Epithelial cell of esophagus (primary cell): ENCODE measurements at places on chromosomes 4 and X.
A peak's percentile ranks its signal among the peaks of the same experiment; 100 is the strongest.

DNA sequence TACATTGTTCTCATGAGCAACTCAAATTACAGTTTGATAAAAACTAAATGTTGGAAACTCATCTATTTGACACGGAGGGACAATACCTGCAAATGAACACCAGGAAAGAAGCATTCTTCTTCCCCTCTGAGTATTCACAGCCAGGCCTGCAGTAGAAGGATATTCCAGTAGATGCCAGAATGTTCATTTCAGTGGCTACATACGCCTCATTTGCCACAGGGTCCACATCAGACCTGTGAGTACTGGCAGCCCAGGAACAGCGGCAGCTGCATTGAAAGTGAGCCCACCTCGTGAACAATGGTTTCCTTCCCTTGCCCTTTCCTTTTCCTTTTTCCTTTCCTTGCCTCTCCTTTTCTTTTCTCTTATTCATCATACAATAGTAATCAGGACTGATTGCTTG lies 81.1 kb upstream of the NEIL3 start:
- no peak for DNase-seq

DNA sequence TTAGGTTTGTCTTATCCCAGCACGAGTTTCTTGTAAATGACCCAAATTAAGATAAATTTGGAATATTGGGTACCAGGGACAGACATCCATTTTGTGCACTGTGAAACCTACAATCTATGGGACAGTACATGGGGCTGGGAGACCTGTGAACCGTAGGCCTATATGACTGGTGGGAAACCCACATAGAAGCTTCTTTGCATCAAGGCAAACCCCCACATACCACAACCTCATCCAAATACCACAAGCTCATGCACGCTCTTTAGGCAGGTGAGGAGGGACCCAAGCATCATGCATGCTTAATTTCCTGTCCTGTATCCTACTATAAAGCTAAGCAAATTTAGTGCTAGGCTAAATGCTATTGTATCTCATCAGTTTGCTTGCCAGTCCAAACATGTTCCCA lies 47.8 kb downstream of the NIPAL1 start:
- DNase-seq = no peak

GRCh38 chr4:48315728-48316630 lies 25.4 kb upstream of the SLAIN2 start:
- DNase-seq = peak; percentile 78

- DNase-seq = no peak
Observed at GRCh38 chrX:46757052-46757451, 1.9 kb downstream of the SLC9A7 start.

DNA sequence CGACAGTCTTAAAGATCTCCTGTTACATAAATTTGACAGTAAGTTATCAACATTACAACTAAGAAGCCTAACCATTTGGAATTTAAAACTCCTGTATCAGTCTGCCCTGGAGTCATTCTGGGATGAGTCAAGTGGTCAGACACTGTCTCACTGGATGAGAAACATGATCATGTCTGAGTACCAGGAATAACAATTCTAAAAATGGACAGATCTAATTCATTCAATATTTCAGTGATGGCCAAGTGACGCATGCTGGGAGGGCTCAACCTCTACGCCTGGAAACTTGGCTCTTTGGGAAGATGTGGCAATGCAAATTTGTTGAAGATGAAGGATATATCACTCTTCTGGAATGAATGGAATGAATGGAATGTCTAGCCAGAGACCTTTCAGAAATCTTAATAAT lies 1427.2 kb downstream of the STIM2 start:
- peak; percentile 95 for DNase-seq

- DNase-seq = peak; percentile 83
Observed at GRCh38 chr4:172850838-172851237, 317.8 kb upstream of the GALNT7 start.

GRCh38 chr4:127782025-127782274 lies 172 bp upstream of the HSPA4L start:
- peak; percentile 88 for DNase-seq

- DNase-seq = peak; percentile 18
Observed at GRCh38 chrX:107677501-107677901, 49.2 kb downstream of the PRPS1 start.

DNA sequence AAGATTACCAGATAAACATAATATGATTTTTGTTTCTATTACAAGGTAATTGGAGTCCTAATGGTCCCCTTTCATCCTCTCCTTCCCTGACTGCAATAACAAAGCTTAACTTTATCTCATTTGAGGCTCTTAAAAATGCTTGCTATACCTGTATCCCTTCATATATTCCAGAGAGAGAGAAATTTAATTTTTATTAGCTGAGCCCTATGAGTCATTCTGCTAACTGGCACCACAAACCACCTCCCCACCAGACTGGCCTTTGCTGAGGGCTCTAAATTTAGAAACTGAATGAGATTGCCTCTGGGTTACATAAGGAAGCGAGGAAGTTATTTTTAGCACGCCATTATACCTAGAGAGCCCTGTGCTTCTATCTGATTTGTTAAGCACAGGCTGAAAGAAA lies 27.4 kb downstream of the CBLL2 start:
- peak; percentile 65 for DNase-seq

DNA sequence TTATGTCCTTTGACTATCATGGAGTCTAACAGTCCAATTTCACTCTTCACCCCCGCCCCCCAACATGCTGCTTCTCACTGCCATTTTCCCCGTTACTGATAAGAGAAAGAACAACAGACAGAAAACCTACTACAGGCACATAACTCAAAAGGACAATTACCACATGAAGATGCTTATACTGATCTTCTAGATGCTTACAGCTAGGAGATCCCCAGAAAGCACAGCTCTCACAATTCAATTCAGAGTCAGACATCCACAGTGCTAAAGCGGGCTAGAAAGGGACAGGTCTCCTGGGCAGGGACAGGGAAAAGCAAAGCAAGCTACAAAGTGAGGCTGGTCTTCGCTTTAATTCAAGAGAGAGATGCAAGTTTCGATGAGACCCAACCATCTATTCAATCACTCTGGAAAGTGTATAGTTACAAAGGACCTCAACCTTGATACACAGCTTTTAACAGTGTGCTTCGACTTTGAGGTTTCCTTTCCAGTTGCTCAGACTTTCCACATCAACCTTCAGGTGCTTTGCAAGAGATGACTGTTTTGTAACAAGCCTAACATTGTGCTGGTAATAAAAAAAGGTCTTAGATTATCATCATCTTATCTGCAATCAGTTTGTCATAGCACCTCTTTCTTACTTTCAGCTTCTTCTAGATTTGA lies 60.9 kb downstream of the LEF1 start:
- no peak for DNase-seq

DNA sequence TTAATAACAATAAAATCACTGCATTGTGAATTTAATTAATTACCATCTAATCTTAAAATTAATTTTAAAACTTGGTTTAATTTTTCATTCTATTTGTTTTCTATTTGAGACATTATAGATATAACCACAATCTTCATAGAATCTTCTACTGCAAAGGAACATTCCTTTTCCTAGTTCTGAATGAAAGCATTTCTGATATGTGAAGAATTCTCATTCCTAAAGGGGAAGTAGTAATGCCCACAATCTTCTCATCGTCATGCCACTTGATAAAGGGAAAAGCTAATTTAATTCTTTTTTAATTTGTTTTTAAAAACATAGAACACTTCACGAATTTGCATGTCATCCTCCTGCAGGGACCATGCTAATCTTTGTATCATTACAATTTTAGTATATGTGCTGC lies 23.7 kb downstream of the MGARP start:
- no peak for DNase-seq

DNA sequence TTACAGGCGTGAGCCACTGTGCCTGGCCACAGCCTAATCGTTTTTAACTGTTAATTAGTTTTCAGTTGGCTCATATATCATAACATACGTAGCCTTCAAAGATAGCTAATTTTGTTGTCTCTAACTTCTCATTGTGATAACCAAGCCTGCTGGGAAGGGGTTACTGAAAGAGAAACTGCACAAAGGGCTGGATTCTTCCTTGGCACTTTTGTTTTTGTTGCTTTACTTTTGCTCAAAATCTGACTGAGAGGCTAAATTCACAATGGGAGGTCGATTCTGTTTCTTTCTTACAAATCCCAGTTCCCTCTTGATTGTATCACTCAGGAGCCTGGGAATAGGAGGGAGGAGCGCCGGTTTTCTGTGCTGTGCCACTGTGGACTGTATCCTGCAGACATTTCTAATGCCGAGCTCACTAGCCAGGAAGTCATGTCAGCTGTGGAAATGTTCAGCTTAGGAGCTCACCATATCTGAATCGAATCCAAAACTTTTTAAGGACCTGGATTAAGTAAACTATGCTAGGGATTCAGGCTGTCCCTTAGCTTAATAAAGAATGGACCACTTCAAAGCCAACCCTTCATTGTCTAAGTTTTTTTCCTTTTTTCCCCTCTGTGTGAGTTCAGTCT lies 120.5 kb upstream of the FAT1 start:
- DNase-seq = no peak
